ENCODE measurements at places on chromosomes 11 and 22. TPM values are rescaled to one million over a fixed set of nuclear protein-coding genes. Genes with fewer than 3 reads are reported as not detected.

CD6 gene
- polyA plus RNA-seq: not detected

MEI1 gene
- polyA plus RNA-seq: 0.87 TPM

OR4C12 gene
- polyA plus RNA-seq: not detected

CRYBB3 gene
- polyA plus RNA-seq: 0.52 TPM

CCDC81 gene
- 0.37 TPM for polyA plus RNA-seq

C11orf91 gene
- polyA plus RNA-seq: not detected

PRR33 gene
- polyA plus RNA-seq: not detected

MUC2 gene
- not detected for polyA plus RNA-seq

UBQLNL gene
- polyA plus RNA-seq: 0.09 TPM

PLA2G3 gene
- 18.0 TPM for polyA plus RNA-seq

APOBEC3C gene
- 49.3 TPM for polyA plus RNA-seq

GP1BB gene
- 0.53 TPM for polyA plus RNA-seq

PKDREJ gene
- 0.03 TPM for polyA plus RNA-seq

PI4KA gene
- 17.1 TPM for polyA plus RNA-seq

C22orf39 gene
- 38.3 TPM for polyA plus RNA-seq

FGF4 gene
- 4.1 TPM for polyA plus RNA-seq

MAPK8IP2 gene
- polyA plus RNA-seq: 0.15 TPM

APOBEC3A gene
- polyA plus RNA-seq: not detected

BTG4 gene
- polyA plus RNA-seq: 0.21 TPM

KRTAP5-8 gene
- polyA plus RNA-seq: not detected
